Posterior cingulate gyrus (tissue), 11 donors: ENCODE measurements at places on chromosomes 11 and 22.

DNA sequence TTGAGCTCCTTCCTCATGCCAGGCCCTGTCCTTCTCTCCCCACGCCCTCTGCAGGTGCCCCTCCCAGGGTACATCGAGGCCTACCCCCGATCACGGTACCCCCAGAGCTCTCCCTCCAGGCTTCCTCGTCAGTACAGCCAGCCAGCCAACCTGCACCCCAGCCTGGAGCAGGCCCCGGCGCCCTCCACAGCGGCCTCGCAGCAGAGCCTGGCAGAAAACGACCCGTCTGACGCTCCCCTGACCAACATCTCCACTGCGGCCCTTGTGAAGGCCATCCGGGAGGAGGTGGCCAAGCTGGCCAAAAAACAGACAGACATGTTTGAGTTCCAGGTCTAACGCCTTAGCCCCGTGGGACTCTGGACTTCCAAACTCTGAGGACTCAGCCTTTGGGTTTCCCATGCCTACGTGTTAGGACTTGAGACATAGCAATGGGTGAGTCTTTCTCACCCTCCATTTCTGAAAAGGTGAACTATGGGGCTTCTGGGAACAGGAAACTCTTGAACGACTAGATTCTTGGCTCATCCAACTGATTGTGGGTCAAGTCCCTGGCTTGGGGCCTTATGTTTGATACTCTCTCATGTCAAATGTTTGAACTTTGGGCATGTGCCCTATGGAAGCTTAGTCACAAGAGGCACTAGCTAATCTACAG is 32.7 kb downstream of the C11orf91 start:
- DNase-seq = no peak

DNA sequence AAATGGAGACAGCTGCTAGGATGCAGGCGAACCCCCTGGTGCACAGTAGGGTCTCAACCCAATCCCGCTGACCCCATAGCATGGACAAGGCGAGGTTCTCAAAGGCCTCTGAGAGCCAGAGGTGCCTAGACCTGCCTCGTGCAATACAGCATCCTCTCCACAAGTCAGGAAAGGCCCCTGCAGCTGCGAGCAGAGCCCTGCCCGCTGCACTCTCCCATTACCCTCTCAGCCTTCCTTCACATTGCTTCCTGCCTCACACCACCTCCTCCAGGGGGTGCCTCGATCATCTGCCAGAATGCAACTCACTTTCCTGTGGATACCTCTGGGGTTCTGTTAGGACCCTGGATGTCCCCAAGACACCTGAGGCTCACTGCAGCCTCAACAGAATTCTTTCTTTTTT is 42.8 kb upstream of the TCF20 start:
- no peak for DNase-seq

GRCh38 chr11:64081745-64082442 is 46.2 kb downstream of the FLRT1 start:
- no peak for DNase-seq

- DNase-seq = no peak
Observed at GRCh38 chr11:6992026-6992425, 28.1 kb downstream of the ZNF214 start.

DNA sequence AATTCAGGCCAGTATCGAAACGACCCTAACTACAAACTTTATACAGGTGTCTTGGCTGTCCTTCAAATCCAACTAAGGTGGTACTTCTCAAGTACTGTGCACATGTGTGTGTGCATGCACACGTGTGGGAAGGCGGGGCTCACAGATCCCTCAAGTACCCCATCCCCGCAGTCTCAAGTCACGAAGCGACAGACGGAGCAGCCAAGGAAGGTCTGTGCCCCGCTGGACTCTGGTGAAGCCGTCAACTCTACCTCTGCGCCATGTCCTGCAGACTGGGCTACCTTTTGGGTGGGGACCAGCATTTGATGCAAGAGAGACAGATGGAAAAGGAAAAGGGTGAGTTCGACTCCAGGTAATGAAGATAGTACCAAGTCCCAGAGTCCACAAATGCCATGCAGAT is 169.0 kb downstream of the CRYBB2 start:
- no peak for DNase-seq

- no peak for DNase-seq
Observed at GRCh38 chr11:66684635-66685034, 6.9 kb upstream of the RBM4B start.

- no peak for DNase-seq
Observed at GRCh38 chr11:1240771-1241170, 17.9 kb downstream of the MUC5B start.

DNA sequence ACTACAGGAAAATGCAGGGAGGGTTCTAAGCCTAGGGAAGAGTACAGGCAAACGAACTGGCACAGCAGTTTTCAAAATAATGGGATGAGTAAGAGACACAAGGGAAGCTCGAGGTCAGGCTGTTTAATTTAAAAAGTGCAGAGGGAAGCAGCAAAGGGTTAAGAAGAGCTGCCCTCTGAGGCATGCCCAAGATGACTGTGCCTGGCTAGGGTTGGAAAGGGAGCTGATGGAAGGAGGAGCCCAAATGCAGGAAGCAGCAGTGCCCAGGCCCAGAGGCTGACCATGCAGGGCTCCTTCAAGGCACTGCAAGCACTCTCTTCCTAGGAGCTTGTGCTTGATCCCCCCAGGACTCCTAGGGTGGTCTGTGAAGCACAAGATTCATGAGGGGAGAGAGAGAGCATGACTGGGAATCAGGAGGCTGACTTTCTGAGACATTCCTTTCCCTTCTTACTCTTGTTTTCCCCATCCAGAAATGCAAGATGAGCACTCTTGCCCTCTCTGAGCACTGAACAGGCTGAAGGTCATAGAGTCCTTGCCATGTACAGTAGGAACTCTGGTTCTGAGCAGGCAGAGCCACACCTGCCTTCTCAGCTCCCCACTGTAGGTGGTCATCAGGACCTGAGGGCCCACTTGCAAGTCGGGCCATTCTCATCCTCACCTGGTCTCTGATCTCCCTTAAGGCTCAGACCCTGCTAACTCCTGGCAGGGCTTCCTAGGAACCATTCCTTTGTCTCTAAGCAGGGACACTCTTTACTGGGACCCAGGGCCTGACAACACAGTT is 46.7 kb upstream of the DRD2 start:
- DNase-seq = no peak

DNA sequence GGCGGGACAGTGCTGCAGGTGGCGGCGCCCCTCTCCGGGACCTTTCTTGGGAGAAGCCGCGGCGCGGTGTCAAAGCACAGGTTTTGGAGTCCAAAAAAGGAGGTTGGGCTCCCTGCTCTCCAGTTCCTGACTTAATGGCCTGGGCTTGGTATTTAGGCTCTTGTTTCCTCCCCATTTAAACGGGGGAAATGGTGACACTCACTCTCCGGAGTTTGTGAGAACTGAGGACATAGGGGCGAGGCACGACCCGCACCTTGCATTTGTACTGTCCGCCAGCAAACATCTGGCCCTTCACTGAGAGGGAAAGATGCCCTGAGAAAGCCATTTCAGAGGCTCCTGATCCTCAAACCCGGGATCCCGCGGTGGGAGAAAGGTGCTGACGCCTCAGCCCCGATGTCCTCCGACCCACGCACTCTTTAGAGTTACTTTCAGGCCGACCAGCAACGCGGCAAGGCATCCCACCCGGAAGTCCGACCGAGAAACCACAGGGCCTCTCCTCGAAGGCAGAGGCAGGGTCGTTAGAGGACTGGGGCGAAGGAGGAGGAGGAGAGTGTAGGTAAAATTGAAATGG is 2.9 kb upstream of the WDR74 start:
- no peak for DNase-seq

DNA sequence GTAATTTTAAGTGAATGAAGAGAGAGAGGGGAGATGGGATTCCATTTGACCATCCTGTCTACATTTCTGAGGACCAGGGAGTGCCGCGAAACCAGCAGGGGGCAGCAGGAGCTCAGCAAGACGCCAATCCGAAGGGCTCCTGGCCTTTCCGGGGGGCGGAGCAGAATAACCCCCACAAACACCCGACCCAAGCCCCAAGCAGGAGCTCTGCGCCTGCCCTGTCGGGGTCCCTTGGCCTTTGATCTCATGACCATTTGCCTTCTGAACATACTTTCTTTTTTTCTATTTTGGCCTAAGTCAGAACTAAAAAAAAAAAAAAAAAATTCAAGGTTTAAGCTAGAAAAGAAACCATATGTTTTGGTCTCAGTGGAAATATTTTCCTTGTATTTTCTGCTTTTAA is 21.9 kb upstream of the SCN2B start:
- peak; percentile 53 for DNase-seq

DNA sequence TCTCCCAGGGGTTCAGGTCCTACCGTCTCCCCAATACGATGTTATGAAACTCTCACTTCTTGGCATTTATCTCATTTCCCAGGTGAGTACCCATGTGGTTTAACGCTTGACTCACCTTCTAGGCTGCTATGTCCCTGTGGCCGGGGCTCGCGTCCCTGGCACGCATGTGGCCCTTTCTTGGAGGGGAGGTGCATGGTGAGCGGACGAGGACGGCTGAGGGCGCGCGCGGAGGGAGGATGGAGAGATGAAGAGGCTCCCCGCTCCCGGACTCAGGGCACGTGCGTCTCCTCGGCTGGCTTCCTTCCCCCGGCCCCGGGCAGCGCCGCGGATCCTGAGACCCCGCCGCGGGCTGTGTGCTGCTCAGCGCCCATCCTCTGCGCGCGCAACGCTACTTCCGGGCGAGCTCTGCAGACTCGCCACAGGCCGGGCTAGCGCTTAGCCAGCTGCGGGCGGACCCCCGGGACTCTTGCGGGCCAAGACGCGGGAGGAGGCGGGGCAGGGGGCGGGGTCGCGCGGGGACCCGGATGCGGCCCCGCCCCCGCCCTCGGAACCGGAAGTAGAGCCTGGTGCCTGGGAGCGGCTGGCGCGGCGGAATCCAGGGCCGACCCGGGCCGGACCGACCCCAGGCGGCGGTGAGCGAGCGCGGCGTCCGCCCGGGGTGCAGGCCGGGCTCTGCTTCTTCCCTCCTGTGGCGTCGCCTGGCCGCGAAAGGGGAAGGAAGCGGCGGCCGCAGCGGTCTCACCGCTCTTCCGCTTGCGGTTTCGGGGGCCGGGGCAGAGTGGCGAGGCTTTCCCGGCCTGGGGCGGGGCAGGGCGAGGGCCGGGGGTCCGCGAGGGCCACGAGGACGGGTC is at the start of gene CTTN:
Gene CTTN, plus strand, starts transcription at position 547 of the 851 bp plus-strand sequence. CDS start 8,769 bp downstream, outside the sequence.
- DNase-seq = peak; percentile 96

DNA sequence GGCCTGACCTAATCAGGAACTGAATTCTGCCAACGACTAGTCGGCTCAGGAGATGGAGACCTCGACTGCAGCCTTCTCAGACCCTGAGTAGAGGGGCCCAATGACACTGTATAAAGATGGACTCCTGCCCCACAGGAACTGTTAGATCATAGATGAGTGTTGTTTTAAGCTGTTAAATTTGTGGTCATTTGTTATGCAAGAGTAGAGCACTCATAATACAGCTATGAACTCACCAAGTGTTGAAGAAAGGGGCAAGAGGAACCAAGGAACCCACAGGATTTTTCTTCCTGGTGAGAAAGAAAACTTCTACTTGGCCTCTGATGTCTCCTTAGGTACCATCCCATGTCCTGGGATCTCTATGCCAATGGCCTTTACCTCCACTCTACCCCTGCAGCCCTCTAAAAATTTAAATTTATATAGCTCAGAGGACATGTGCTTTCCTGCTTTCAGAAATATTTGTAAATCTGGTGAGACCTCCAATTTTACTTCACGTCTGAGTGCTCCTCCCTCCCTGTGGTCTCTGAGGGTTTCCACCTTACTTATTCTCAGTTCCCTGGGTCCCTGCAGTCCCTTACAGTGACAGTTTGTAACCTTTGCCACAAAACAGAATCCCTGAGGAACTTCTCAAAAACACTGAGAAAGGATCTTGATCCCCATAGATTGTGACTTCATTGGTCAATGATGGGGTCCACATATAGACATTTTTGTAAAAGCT is 256.3 kb upstream of the ARHGAP20 start:
- no peak for DNase-seq

DNA sequence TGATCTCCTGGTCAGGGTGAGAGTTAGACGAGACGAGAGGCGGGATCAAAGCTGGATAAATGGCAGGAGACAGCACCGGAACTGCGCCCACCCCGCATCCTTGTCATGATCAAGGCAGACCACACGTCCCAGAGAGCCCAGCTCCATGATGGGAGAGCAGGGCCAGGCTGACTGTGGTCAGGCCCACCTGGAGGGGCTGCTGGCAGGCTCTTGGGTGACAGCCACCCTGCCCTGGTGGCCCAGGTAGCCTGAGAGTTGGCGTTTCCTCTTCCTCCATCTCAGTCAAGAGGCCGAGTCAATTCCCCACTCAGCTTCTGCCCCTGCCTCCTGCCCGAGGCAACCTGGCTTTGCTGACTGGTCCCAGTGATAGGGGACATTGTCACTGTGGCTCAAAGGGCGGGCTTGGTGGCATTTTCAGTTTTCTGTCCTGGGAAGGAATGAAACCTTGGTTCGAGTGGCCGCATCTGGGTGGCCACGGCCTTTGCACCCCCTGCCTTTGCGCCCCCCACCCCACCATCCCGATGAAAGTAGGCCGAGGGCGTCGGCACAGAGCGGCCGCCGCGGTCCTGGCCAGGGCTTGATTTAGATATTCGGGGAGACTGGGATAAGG is 60.8 kb upstream of the PPARA start:
- peak; percentile 75 for DNase-seq

- no peak for DNase-seq
Observed at GRCh38 chr11:44536788-44537516, 28.5 kb upstream of the CD82 start.

- no peak for DNase-seq
Observed at GRCh38 chr11:75301131-75301530, 50.3 kb downstream of the ARRB1 start.

- DNase-seq = peak; percentile 65
Observed at GRCh38 chr11:118896472-118896913, 12.8 kb downstream of the CXCR5 start.

- no peak for DNase-seq
Observed at GRCh38 chr11:111378861-111379601, at the start of gene POU2AF1. Gene POU2AF1 (minus strand): TSS chr11:111379275. CDS start chr11:111379177, 98 bp downstream.

- DNase-seq = no peak
Observed at GRCh38 chr11:120248551-120249278, 8.8 kb downstream of the POU2F3 start.

DNA sequence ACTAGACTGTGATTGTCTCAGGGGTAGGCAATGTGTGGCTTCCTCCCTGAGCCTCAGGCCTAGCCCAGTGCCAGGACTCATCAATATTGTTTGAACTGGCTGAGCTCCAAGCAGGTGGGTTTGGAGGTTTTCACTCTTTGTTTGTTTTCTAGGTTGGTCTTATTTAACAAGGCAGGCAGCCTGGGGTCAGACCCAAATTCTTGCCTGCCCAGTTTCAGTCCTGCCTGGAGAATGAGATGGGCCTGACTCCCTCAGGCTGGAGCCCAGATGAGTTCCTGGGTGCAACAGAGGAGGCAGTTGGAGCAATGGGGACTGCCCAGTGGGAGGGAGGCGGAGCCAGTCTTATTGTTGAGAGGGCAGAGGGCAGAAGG is 28.3 kb upstream of the TP53I11 start:
- DNase-seq = no peak

GRCh38 chr11:33897761-33898375 is 6.0 kb upstream of the LMO2 start:
- DNase-seq = no peak
